ENCODE measurements at places on chromosomes 12 and 14.

GRCh38 chr12:112837629-112838197 is 46.2 kb downstream of the RPH3A start:
- DNase-seq = no peak

- DNase-seq = no peak
Measured at GRCh38 chr14:96713426-96713825, 83.8 kb upstream of the VRK1 start.

DNA sequence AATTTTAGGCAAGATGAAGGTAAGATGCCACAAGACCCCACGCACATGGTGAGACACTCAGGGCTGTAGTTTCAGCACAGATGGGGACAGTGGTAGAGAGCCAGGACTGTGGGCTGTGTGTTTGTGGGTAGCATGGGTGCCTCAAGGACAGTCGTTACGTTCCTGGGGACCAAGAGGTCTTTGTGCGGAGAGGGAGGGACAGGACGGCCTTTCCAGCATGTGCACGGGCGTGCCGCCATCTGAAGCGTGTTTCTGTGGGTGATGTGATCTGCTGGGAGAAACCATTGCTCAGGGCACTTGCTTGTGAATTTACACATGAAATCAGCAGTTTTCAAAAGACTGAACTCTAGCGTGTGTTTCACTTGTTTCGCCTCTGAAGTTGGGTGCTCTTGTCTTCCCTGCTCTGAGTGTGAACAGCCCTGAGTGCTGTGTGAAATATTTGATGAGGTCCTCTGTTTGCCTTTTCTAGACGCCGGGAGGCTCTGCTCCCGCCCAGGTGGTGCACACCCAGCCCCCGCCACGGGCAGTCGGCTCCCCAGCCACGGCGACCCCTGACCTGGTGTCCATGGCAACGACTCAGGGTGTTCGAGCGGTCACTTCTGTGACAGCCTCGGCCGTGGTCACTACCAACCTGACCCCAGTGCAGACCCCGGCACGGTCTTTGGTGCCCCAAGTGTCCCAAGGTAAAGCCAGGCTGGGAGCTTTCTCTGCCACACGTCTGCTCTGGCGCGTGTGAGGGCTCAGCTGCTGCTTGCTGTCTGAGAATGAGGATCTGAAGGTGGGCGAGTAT is 82.3 kb downstream of the DDX51 start:
- no peak for DNase-seq

- DNase-seq = peak; percentile 48
Measured at GRCh38 chr12:1605129-1606020, 11.0 kb upstream of the FBXL14 start.

DNA sequence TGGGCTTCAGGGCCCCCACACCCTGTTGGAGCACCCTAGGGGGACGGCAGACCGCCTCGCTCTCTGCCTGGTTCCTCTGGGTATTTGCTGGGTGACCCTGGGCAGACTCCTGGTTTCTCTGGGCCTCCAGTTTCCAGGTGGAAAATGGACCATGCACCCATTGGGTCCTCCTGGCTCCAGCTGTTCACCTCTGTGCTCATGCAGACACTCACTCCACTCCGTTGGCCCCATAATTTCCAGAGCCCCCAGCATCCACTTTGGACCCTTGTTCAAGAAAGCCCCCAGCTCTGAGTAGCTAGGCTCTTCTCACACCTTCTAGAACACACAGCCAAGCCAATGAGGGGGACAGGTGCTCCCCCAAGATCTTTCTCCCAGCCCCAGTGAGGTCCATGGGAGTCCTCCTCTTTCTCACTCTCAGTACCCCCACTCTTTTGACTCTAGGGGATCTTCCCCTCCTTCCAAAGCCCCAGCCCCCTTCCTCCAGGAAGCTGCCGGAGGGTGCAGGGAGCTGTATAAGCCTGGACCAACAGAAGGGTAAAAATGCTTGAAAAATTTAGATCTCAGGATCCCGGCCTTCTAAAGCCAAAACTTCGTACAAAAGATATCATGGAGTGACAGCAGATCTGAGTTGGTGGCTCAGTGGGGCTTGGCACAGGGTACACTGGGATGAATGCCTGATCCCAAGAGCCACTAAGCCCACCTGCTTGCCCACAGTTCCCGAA is 174.8 kb upstream of the RTL1 start:
- DNase-seq = no peak

- DNase-seq = peak; percentile 33
Measured at GRCh38 chr12:117032593-117033381, 66.4 kb downstream of the TESC start.

DNA sequence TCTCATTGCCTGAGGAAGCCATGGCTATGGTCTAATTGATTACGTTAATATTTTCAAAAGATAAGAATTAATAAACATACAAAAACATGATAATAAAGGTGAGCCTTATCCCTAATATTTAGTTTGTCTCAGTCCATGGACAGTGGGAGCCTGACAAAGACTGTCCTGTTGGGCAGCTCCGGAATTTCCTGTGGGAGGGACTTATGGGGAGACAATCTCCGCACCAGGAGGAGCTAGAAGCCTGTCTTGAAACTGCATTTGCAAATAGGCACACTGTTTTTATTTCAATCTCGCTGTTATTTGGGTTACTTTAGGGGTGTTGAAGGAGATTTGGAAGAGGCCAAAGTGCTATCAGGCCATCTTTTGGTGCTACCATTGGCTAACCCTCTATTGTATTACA is 50.8 kb upstream of the ZDHHC17 start:
- peak; percentile 21 for DNase-seq

DNA sequence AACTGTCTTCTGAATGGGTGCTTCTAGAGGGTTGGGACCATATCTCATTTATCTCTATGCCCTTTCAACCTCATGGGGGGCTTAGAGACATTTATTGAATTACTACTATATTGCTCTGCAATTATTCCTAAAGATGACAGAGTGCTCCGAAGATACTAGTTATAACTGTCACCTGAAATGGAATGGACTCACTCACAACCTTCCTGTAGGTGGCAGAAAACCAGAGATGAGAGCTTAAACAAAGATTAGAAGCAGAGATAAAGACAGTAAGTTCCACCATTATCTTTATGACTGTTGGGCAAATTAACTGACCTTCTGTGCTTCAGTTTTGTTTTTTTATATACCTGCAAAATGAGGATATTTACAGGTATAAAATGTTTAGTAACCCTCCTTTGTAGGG is 31.5 kb upstream of the GTF2A1 start:
- DNase-seq = no peak

GRCh38 chr14:20455355-20456300 is 602 bp downstream of the APEX1 start:
- DNase-seq = peak; percentile 29

DNA sequence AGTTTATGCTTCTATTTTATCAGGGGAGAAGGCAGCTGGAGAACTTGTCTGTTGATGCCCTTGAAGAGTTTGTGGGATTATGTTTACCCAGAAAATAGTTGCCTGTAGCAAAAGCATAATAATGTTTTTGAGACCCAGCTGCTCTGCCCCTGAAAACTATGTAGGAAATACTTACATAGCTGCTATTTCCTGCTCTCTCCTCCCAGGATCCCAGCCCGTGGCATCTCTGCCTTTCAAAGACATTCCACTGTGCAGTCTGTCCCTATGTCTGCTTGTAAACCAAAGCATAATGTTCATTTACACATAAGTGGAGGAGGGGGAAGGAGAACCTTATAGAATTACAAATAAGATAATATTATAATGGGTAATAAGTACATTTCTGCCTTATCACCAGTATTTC is 198.7 kb downstream of the SYT1 start:
- DNase-seq = peak; percentile 15

- DNase-seq = no peak
Measured at GRCh38 chr12:42187799-42188198, 43.1 kb upstream of the GXYLT1 start.

DNA sequence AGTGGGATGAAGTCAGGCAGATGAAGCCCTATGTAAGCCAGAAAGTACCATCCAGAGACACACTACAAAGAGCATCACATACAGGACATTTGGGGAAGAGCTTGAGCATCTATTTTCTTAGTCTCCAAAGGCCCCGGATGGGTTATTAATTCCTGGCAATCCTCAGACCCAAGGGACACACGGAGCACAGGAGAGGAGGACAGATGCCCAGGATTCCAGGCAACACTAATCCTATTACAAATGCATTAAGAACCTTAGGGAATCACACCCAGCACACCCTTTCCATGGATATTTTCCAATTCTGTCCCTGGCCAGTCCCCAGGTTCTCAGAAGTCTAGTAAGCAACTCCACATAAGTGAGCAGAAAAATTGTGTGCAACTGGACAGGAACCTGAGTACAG is 65.9 kb downstream of the CMKLR1 start:
- DNase-seq = no peak

- no peak for DNase-seq
Measured at GRCh38 chr12:63816031-63816430, 28.5 kb upstream of the SRGAP1 start.

DNA sequence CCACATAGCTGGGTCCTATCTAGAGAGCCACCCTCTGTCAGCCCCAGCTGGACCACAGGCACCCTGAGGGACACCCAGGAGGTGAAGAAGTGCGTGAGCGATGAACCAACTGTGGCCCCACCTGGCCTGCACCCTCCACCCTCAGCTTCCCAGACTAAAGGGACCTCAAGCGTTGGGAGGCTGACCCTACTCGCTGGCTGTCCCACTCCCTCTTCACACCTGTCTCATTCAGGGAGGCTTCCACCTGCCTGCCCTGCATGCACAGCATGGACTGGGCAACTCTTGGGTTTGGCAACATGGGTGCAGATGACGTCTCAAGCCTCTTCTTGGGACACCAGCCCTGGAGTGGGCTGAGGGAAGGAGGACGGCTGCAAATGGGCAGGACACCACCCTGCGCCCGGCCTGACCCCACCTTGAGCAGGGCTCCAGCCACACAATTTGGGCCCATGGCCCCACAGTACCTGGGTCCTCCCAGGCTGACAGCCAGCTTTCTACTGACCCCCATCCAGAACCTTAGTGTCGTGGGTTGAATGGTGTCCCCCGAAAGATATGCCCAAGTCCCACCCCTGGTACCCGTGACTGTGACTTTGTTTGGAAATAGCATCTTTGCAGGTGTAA is 2.1 kb downstream of the TMEM179 start:
- DNase-seq = no peak

GRCh38 chr12:47270782-47271664 is 191.3 kb upstream of the AMIGO2 start:
- DNase-seq = no peak

GRCh38 chr12:80353254-80353653 is 90.8 kb upstream of the PTPRQ start:
- no peak for DNase-seq

- no peak for DNase-seq
Measured at GRCh38 chr14:92241966-92242595, 80.9 kb upstream of the SLC24A4 start.

- no peak for DNase-seq
Measured at GRCh38 chr12:13222076-13222475, 25.6 kb downstream of the EMP1 start.

GRCh38 chr12:8995021-8995775 is 5.9 kb downstream of the KLRG1 start:
- no peak for DNase-seq

- DNase-seq = no peak
Measured at GRCh38 chr14:51539571-51540037, 112.1 kb upstream of the FRMD6 start.

DNA sequence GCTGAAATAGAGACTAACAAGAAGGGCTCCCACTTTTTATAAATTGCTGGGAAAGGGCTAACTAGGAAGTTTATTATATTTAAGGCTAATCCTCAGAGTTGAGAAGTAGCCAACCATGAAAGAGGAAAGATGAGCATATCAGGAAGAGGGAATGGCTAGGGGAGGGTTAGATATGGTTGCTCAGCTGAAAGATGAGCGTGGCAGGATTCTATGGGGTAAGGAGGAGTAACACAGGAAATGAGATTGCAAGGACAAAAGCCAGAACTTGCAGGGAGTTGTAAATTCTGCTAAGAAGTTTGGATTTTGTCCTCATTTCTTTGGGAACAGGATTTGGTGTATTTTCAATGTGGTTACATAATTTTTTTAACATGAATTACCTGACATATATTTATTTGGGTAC is 127.4 kb upstream of the ATP2B1 start:
- DNase-seq = no peak

GRCh38 chr12:11228296-11228879 is 41.1 kb downstream of the PRB3 start:
- peak; percentile 76 for DNase-seq

GRCh38 chr14:31419179-31419966 is 977 bp downstream of the HEATR5A start:
- no peak for DNase-seq

DNA sequence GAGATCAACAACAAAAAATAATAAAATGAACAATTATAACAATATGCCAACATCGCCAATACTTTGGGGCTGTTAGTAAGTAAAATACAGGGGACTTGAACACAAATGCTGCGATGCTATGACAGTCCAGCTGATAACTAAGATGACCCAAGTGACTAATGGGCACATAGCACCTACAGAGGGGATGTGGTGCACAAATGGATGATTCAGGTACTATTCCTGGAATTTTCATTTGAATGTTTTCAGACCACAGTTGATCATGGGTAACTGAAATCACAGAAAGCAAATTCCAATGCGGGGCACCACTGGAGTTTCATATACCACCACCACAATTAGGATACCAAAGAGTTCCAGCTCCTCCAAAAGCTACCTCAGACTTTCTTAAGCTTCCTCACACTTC is 82.9 kb downstream of the RCOR1 start:
- DNase-seq = no peak

GRCh38 chr14:104424406-104425072 is 155.0 kb upstream of the C14orf180 start:
- no peak for DNase-seq

DNA sequence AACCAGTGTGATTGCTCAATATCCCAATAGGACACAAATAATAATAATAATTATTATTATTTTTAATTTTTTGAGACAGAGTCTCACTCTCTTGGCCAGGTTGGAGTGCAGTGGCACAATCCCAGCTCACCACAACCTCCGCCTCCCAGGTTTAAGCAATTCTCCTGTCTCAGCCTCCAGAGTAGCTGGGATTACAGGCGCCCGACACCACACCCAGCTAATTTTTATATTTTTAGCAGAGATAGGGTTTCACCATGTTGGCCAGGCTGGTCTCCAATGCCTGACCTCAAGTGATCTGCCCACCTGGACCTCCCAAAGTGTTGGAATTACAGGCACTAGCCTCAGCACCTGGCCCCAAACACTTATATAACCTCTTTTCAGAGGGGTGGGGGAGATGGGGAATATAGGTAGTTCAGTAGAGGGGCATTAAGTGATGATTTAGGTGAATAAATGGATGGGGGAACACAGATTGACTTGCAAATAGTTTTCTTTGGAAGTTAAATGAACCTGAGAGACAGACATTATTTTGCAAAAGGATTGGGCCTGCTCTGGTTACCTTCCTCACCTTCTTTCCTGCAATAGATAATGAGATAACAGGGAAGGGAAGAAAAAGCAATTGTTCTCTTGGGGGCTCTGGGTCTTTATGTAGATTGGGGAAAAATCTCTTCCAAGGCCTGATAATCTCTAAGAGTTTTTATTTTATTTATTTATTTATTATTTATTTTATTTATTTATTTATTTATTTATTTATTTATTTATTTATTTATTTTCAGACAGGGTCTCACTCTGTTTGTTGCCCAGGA is 57.7 kb downstream of the RESF1 start:
- peak; percentile 27 for DNase-seq

DNA sequence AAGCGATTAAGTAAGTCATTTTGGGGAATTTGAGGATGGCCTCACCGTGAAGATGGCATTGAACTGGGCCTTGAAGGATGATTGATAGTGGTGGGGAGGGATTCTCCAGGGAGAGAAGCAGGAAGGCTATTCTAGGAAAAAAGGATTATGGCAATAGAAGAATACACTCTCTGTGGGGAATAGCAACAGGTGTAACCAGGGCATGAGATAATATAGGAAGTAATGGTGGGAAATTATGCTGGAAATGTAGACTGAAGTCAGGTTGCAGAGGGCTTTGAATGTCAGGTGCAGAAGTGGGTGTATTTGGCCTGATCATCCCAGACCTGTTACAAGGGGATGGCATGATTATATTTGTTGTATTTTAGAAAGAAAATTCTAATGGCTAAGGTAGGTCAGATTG is 4.6 kb upstream of the ANO4 start:
- no peak for DNase-seq
